ENCODE measurements at places on chromosomes 1 and 21.

DNA sequence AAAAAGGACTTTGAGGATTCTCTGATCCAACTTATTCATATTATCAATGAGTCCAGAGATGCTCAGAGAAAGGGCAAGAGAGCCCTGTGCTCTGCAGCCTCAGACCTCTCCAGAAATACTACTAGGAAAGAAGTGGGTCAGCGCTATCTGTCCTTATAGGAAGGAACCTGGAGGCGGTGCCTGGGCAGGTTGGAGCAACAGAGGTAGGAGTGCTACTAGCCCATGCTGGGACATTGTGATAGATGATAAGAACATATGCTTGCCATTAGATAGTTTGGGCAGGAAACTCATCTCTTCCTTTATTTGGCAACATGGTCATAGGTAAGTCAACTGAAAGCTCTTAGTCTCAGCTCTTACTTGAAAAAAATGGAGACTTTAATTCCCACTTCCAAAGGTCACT lies 133.7 kb upstream of the COA6 start:
- H3K4me1 ChIP-seq: no peaks in the 10 kb centered on the region
- no peaks in the 10 kb centered on the region for H3K36me3 ChIP-seq
- H3K27me3 ChIP-seq: 0 out of 2 replicates have a peak, but pooled peaks cover 2% of the 10 kb centered on the region
- H3K4me3 ChIP-seq: no peak overlapping the region
- no peak for DNase-seq

DNA sequence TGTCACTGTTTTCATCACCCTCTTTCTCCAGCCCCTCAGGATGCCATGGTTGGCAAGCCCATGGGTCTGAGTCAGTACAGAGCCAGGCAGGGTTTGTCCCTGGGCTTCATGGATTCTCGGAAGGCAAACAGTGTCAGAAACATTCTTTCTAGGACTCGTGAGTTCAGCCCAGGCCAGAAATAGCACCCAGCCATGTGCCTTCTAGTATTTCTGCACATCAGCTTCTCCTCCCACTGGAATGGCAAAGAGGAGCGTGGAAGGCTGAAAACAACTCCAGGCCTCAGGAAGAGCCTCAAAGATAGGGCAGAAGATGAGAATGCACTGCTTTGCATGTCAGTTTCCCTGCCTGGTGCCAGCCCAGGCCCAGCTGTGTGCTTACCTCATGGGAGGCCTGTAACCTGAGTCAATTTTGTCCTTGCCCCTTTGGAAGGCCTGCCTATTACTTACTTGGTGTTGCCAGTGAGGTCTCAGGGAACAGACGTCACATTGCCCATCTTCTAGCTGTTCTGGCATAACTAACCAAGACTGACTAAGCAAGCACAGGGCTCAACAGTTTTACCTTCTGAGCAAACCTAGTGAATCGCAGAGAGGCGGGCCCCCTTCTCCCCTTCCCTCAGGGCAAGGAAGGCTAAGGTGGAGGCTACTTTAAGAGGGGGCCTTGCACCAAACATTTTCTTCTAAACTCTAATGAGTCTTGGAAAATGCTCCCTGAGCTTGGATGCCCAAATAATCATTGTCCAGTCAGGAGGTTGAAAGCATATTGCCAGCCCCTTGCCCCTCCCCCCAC lies 42.4 kb downstream of the GLUL start:
- no peaks in the 10 kb centered on the region for H3K27me3 ChIP-seq
- H3K4me1 ChIP-seq: no peaks in the 10 kb centered on the region
- H3K4me3 ChIP-seq: no peak overlapping the region
- H3K36me3 ChIP-seq: no peaks in the 10 kb centered on the region
- peak; percentile 6 for DNase-seq

DNA sequence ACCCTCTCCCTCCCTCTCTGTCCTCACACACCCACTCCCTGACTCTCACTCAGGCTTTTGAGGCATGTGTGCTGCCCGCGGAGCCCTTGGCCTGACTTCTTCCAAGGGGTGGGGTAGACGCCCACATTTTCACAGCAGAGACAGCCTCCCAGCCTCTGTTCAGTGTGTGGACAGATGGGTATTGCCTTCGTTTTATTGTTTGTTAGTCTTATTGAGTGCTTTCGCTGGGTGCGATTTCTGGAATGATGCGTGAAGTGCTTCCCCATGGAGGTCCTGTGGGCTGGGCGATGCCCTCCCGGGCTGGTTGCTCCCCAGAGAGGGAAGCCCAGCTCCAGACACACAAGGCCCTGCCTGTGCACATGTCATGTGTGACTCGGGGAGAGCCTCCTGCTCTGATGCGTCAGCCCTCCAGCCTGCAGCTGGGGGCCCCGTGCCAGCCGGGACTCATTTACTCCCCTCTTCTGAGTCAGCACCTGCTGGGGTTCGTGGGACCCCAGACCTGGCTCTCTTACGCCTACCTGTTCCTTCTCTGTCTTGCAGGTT lies 14.7 kb downstream of the PDXK start:
- peaks cover 15% of the 10 kb centered on the region for H3K4me1 ChIP-seq
- no peak overlapping the region for H3K4me3 ChIP-seq
- no peaks in the 10 kb centered on the region for H3K27me3 ChIP-seq

GRCh38 chr21:44815852-44816628 lies 1.8 kb downstream of the SUMO3 start:
- no peak overlapping the region for H3K4me3 ChIP-seq
- H3K4me1 ChIP-seq: no peaks in the 10 kb centered on the region
- no peak overlapping the region for H3K27ac ChIP-seq

DNA sequence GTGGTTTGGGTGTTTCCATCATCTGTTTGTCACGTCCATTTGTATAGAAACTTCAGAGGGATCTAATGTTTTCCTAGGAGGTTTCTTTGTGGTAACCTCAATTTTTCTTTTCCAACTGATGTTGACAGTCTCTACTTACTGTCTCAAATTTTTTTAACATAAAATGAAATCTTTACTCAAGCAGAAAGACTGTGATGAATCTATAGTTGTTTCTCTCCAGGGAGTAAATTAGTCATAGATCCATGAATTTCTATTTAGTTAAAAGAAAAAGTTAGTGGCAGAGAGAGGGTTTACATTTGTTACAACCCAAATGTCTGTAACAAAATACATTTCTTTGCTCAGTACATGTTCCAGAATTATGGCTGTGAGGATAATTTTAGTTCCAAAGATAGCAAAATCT lies 161.6 kb downstream of the DISP1 start:
- no peak overlapping the region for H3K4me3 ChIP-seq
- H3K36me3 ChIP-seq: peaks cover 10% of the 10 kb centered on the region
- H3K27me3 ChIP-seq: no peaks in the 10 kb centered on the region
- no peak overlapping the region for H3K27ac ChIP-seq

DNA sequence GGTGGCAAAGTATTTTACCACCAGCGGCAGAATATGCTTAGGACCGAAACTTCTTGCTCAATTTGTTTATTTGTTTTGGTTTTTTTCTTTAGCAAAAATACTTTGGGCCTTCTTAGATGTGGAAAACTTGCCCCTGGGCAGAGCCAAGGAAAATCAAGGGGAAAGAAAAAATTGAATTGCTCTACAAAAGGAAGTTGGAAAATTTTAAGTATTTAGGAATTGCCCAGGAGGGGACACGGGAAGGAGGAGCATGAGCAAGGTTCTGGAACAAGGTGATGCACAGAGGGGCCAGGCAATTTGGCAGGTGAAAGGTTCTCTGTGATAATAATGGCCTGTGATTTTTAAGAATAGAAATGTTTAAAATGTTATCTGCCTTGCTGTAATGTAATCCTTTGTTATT lies 28.6 kb downstream of the SGIP1 start:
- H3K4me3 ChIP-seq: no peak overlapping the region
- H3K4me1 ChIP-seq: peaks cover 23% of the 10 kb centered on the region
- H3K36me3 ChIP-seq: no peaks in the 10 kb centered on the region
- H3K27me3 ChIP-seq: no peaks in the 10 kb centered on the region
- H3K27ac ChIP-seq: peak overlapping the region; percentile 53

GRCh38 chr1:112317140-112317539 lies 78.9 kb upstream of the CTTNBP2NL start:
- DNase-seq: peak; percentile 87
- no peaks in the 10 kb centered on the region for H3K27me3 ChIP-seq
- H3K4me1 ChIP-seq: peaks cover 44% of the 10 kb centered on the region

DNA sequence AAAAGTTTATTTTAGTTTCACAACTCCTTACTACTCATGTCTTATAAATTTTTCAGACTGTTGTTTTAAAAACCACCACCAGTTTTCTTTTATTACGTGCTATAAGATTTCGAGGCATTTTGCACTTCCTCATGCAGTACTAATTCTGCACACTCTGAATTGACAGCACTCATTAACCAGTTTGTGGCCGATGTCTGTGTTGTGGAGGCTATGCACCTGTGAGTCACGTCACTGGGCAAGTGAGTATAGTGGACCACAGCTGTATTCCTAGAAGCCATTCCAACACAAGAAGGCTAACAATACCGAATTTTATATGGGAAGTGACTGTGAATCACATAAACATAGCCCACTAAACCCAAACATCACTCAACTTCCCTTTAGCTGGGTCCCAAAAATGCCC lies 21.0 kb upstream of the SPATA6 start:
- H3K27me3 ChIP-seq: no peaks in the 10 kb centered on the region
- peaks cover 22% of the 10 kb centered on the region for H3K4me1 ChIP-seq
- H3K27ac ChIP-seq: no peak overlapping the region

GRCh38 chr1:29800522-29800956 lies 564.2 kb downstream of the PTPRU start:
- no peaks in the 10 kb centered on the region for H3K36me3 ChIP-seq
- H3K4me3 ChIP-seq: no peak overlapping the region
- no peaks in the 10 kb centered on the region for H3K4me1 ChIP-seq
- peaks cover 4% of the 10 kb centered on the region for H3K27me3 ChIP-seq
- no peak overlapping the region for H3K27ac ChIP-seq

- no peaks in the 10 kb centered on the region for H3K4me1 ChIP-seq
- H3K27me3 ChIP-seq: no peaks in the 10 kb centered on the region
- no peak overlapping the region for H3K27ac ChIP-seq
- no peak for DNase-seq
- no peaks in the 10 kb centered on the region for H3K36me3 ChIP-seq
These were observed 9.9 kb upstream of the TSNAX start for GRCh38 chr1:231518485-231519034.

GRCh38 chr1:114558544-114558943 lies 22.9 kb downstream of the BCAS2 start:
- peaks cover 6% of the 10 kb centered on the region for H3K4me1 ChIP-seq
- H3K27me3 ChIP-seq: no peaks in the 10 kb centered on the region
- peak; percentile 29 for DNase-seq
- no peak overlapping the region for H3K4me3 ChIP-seq
- no peaks in the 10 kb centered on the region for H3K36me3 ChIP-seq

DNA sequence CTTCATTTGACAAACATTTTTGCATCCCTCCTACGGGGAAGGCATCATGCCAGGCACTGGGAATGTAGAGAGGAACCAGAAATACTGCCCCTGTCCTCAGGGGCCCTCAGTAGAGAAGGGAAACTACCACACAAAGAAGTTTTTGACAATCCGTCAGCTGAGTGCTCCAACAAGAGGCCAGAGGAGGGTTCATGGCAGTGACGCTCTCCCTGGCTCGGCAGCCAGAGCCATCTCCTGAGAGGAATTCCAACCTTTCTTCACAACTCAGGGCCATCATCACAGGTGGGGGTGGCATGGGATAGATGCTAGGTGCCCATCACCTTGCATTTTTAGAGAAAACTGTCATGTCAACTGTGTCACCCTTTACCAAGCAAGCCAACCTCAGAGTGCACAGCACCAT lies 154.1 kb downstream of the HIVEP3 start:
- peaks cover 8% of the 10 kb centered on the region for H3K27me3 ChIP-seq
- no peaks in the 10 kb centered on the region for H3K4me1 ChIP-seq
- DNase-seq: no peak
- H3K36me3 ChIP-seq: no peaks in the 10 kb centered on the region

- peaks cover 78% of the 10 kb centered on the region for H3K36me3 ChIP-seq
- H3K4me1 ChIP-seq: no peaks in the 10 kb centered on the region
- no peak overlapping the region for H3K27ac ChIP-seq
- DNase-seq: peak; percentile 45
- no peak overlapping the region for H3K4me3 ChIP-seq
These were observed 7.7 kb downstream of the NOC2L start for GRCh38 chr1:951364-951763.

GRCh38 chr1:182968151-182968741 lies 15.3 kb upstream of the SHCBP1L start:
- no peak overlapping the region for H3K27ac ChIP-seq
- H3K4me1 ChIP-seq: no peaks in the 10 kb centered on the region
- no peak for DNase-seq
- no peaks in the 10 kb centered on the region for H3K27me3 ChIP-seq
- no peak overlapping the region for H3K4me3 ChIP-seq

DNA sequence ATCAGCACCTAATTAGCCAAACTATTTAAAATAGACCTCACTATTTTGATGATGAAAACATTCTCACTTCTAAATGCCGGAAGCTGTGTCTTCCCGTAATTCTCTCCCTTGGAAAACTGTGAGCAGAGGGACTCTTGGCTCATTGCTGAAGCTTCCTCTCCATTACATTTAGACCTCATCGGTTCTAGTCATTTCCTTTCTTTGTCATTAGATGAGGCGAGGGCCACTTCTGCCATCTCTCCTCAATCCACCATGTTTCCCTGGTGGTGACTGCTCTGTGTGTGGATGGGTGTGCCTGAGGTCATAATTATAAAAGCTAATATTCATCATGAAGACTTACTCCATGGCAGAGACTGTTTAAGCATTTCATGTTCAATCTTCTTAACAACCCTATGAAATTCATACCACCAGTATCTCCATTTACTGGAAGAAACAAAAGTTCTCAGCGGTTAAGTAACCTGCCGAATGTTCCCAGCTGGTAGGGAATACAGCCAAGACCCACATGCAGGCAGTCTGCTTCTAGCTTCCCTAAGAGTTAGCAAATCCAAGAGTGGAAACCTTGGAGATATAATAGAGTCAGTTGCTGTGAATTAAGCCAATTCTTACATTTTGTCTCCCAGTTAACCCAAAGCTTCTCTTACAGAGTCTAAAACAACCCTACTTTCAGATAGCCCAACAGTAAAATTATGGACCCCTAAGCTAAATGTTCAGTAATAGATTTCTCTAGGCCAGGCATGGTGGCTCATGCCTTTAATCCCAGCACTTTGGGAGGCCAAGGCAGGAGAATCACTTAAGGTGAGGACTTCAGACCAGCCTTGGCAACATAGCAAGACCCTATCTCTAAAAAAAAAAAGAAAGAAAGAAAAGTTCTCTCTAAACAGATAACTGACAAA lies 156.2 kb downstream of the ZBTB18 start:
- DNase-seq: no peak
- H3K27ac ChIP-seq: no peak overlapping the region
- no peak overlapping the region for H3K4me3 ChIP-seq
- no peaks in the 10 kb centered on the region for H3K36me3 ChIP-seq
- H3K4me1 ChIP-seq: peaks cover 2% of the 10 kb centered on the region

GRCh38 chr1:78184460-78185072 lies 138.8 kb downstream of the GIPC2 start:
- no peak for DNase-seq
- no peaks in the 10 kb centered on the region for H3K4me1 ChIP-seq
- H3K27me3 ChIP-seq: no peaks in the 10 kb centered on the region
- H3K4me3 ChIP-seq: no peak overlapping the region

DNA sequence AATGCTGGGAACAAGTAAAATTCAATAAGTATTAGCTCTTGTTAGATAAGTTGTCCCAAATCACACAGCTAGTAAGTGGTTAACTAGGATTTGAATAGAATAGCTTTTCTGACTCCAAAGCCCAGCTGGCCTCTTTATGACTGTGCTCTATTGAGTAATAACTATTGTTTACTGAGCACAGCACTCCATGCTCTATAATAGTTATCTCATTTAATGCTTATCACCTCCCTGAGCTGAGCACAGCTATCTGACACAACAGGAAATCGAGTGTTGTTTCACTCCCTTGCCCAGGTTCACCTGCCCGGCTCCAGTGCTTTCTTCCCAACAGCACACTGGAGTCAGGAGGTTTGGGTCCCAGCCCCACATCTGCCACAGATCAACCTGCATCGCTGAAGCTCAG lies 38.8 kb upstream of the STMN1 start:
- H3K4me1 ChIP-seq: no peaks in the 10 kb centered on the region
- no peak overlapping the region for H3K27ac ChIP-seq
- no peaks in the 10 kb centered on the region for H3K36me3 ChIP-seq
- H3K4me3 ChIP-seq: no peak overlapping the region
